ENCODE measurements at places on chromosomes 1 and 21.

- no peak for DNase-seq
Measured at GRCh38 chr1:44536357-44537209, 131.5 kb downstream of the RNF220 start.

DNA sequence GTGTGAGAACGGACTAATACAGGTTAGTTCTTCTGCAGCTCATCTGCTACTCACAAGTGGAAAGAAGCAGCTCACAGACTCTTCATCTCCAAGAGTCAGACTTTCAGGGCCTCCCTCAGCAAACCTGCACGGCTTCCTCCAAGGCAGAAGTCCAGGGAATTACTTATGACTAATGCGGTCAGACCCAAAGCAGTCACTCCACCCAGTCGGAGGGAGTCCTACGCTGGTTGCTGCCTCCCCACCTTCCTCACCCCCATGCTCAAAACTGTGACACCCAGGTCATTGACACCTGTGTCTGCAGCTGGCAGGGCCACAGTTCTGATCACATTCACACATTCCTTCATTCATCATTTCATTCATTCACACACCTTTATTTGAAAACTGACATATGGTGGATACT lies 38.4 kb upstream of the PRDM2 start:
- DNase-seq, result no peak

DNA sequence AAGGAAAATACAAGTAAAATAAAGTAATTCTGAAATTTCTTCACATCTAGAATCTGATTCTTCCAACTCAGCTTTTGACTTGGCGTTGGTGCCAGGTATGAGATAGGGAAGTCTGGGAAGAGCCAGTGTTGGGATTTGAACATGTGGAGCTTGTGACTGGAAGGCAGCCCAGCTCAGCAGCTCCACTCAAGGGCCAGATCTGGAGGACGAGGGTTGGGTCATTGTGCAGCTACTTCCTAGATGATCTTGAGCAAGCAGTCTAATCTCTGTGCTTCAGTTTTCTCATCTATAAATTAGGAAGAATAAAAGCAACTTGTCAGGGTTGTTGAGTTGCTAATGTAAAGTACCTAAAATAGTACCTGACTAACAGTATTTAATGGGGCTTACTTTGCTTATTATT lies 5.0 kb downstream of the ADARB1 start:
- DNase-seq, result no peak

- no peak for DNase-seq
Measured at GRCh38 chr1:68918563-68918962, 421.7 kb upstream of the DEPDC1 start.

GRCh38 chr1:174990382-174990999 lies 9.3 kb upstream of the CACYBP start:
- peak; percentile 78 for DNase-seq

GRCh38 chr1:209613400-209614150 lies 30.1 kb downstream of the CAMK1G start:
- DNase-seq, result no peak

DNA sequence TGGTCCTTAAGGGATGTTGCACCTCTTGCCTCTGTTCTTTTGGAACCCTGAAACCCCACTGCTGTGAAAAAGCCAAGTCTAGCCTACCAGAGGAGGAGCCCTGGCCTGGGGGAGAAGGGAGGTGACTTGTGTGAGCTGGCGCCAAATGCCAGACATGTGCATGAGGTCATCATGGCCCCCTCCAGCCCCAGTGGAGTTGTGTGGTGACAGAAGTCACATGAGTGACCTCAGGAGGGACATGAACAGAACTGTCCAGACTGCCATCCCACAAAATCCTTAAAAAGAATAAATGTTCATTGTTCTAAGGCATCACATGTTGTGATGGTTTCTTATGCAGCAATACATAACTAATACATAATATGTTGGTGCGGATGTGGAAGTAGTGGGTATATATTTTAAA lies 10.8 kb downstream of the HHAT start:
- no peak for DNase-seq

DNA sequence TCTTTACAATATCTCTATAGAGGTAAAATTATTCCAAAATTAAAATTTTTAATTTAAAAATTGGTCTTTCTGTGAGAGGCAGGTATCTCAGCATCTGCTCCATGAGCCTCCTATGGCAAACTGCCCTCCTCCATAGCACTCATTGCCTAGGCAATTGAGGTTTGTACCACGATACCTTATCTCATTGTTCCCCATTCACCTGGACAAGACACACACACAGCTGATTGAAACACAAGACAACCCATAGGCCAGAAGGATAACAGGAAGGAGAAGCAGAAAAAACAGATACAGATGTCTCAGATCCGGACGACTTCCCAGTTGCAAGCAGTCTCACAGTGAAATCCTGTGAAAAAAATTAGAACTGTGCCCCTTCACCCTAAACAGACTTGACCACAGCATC lies 24.3 kb downstream of the RHBDL2 start:
- no peak for DNase-seq

- no peak for DNase-seq
Measured at GRCh38 chr1:20840731-20841130, 53.6 kb upstream of the HP1BP3 start.

- DNase-seq, result no peak
Measured at GRCh38 chr1:44884746-44885145, 41.7 kb upstream of the PTCH2 start.

DNA sequence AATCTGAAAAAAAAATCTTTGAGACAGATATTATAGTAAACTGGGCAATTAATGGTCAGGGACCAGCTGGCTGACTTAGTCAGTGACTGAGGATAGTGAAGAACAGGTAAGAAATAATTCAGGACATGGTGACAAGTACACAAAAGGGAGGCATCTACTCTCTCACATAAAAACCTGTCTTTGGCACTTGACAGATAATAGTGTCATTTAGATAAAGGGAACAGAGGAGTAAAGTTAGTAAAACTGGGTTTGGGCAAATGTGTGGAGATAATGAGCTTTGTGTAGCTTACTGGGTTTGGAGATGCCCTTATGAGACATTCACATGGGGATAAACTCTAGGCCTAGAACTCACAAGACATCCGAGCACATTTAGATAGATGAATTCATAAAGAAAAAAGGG lies 4.0 kb downstream of the SSX2IP start:
- DNase-seq, result no peak

DNA sequence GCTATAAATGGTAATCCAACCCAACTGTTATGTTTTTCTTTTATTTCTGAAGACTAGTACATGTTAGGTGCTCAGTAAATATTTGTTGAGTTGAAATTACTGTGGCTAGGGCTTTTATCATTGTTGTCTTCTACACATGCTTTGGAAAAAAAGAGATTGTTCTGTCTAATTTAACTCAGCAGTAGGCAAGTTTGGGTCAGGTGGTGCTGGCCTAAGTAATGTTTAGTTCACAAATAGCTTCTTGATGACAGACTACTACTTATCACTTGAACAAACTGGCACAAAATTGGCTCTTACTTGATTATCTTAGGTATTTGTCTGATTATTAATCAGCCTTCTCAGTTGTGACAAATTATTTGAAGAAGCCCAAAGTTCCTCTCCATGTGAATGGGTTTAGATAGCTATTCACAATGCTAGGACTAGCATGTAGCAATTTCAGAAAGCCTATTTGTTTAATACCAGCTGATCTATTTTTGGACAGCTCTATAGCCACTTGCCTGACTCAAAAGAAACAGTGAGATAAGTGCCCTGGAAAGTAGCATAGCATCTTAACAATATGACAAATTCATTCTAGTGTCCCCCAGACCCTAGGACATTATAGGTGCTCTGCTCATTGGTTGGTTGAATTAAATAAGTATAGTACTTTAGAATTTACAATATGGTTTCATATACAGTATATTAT lies 32.6 kb downstream of the TMEM200B start:
- DNase-seq, result no peak

GRCh38 chr1:16075337-16076030 lies 2.0 kb upstream of the FAM131C start:
- DNase-seq, result no peak

GRCh38 chr1:20686883-20687725 lies 25.9 kb upstream of the DDOST start:
- DNase-seq, result no peak

DNA sequence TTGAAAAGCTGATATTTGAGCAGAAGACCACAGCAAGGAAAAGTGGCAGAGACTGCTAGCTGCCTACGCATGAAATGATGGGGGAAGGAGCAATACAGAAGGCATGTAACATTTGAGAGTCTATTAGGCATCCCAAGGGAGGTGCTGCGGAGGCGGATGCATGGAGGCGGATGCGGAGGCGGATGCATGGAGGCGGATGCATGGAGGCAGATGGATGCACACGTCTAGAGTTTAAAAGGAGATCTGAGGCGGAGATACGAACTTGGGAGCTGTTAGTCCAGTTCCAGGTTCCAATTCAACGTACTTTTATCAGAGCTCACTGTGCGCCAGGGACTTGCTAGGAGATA lies 744 bp upstream of the DDX20 start:
- no peak for DNase-seq
